ENCODE measurements at places on chromosomes 4 and X. TPM values are rescaled to one million over a fixed set of nuclear protein-coding genes. Genes with fewer than 3 reads are reported as not detected.

The SSX1 gene
- not detected for total RNA-seq

- H3K27ac ChIP-seq, result no peak overlapping the region
- no peak for DNase-seq
- no peak overlapping the region for H3K4me3 ChIP-seq
Observed at GRCh38 chrX:71131510-71131909, 13.1 kb downstream of the MED12 start.

DNA sequence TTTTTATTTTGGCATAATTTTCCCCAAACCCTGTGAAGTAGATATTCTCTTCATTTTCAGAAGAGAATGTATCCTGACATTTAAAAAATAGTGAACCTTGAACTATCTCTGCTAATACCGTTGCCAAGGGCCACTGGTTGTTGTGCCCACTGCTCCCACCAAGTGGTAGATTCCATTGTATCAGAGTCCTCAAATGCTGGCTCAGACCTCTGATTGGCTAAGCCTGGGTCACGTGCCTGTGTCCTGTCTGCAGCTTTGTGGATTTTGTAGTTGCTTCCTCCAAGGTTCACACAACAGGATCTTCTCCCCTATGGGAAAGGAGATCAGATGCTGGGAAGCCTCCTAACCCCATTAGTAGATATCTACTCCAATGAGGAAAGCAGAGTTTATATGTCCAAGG is 104.8 kb upstream of the CASK start:
- H3K27me3 ChIP-seq, result no peaks in the 10 kb centered on the region
- no peaks in the 10 kb centered on the region for H3K36me3 ChIP-seq

DNA sequence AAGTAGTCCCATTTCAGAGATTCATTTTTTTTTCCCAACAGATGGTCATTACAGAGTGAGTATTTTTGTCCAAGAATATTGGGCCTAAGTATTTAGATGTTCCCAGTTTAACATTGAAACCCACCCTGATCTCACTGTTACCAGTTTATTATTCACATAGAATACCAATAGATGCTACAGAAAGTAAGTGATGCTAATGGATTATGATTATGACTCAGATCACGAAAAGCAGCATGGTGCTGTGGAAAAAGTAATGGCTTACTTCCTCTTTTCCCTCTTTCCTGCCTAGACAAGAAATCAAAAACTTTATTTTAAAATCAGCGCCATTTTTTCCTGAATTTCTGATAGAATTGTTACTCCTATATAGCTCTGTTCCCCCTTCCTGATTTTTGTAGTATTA is 51.9 kb downstream of the GSPT2 start:
- no peaks in the 10 kb centered on the region for H3K36me3 ChIP-seq
- H3K4me1 ChIP-seq, result no peaks in the 10 kb centered on the region
- no peak overlapping the region for H3K27ac ChIP-seq
- no peak overlapping the region for H3K4me3 ChIP-seq

DNA sequence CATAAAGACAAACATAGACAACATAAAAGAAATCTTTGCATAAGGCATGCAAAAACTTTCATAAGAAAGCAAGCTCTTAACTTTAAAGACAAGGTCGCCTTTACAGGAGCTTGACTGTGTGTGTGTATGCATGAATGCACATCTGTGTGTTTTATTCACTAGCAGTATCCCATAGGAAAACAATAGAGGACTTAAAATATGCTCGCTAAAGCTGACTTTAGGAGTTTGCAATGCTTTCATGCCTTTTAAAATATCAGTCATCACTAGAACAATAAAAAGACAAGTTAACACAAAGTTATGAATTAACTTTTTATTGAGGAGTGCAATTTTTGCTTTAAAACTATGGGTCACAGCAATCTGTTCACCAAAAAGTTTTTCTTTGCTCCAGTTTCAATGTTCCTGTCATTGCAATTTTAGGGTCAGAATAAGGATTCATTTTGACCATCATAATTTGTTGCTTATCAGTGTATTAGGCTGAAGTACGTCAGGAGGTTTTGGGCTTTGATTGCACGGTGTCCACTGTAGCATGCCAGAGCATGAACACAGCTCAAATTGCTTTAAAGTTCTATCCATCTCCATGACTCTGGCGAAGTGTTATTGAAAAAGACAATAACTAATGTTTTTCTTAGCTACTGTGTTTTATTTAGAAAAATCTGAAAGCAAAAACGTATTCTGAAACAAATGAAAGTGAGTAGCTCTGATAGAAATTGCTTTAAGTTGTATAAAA is 36.9 kb downstream of the ANXA10 start:
- no peaks in the 10 kb centered on the region for H3K4me1 ChIP-seq
- no peak overlapping the region for H3K4me3 ChIP-seq
- H3K27ac ChIP-seq, result no peak overlapping the region
- no peaks in the 10 kb centered on the region for H3K36me3 ChIP-seq

- H3K27me3 ChIP-seq, result no peaks in the 10 kb centered on the region
- H3K4me1 ChIP-seq, result no peaks in the 10 kb centered on the region
Observed at GRCh38 chrX:49106930-49107329, 16.6 kb downstream of the GPKOW start.

DNA sequence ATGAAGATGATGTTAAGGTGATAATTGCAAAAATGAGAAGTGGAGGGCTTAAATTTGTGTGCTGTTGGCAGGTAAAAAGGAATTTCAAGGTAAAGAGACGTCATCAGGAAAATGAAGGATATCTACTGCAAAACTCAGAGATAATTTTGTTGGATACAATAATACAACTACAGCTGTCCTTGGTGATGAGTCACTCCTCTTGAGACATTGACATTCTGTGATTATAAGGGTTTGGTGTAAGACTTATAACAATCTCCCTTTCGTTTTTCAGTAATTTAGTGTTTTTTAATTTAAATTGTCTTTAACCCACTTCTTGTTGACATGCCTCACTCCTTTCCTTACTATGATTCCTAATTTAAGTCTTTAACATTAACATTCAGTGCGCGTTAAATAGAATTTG is 1074.1 kb upstream of the SLIT2 start:
- no peak overlapping the region for H3K27ac ChIP-seq
- H3K4me1 ChIP-seq, result no peaks in the 10 kb centered on the region
- no peak overlapping the region for H3K4me3 ChIP-seq
- no peaks in the 10 kb centered on the region for H3K27me3 ChIP-seq
- DNase-seq, result no peak

GRCh38 chr4:40016007-40016406 is 38.3 kb upstream of the PDS5A start:
- H3K27me3 ChIP-seq, result no peaks in the 10 kb centered on the region
- no peak overlapping the region for H3K4me3 ChIP-seq
- H3K27ac ChIP-seq, result no peak overlapping the region
- H3K4me1 ChIP-seq, result no peaks in the 10 kb centered on the region
- no peaks in the 10 kb centered on the region for H3K36me3 ChIP-seq

GRCh38 chr4:117835566-117835965 is 198.7 kb upstream of the NDST3 start:
- no peak overlapping the region for H3K4me3 ChIP-seq
- H3K27ac ChIP-seq, result no peak overlapping the region
- H3K36me3 ChIP-seq, result no peaks in the 10 kb centered on the region
- no peaks in the 10 kb centered on the region for H3K27me3 ChIP-seq
- no peak for DNase-seq
- H3K4me1 ChIP-seq, result no peaks in the 10 kb centered on the region

GRCh38 chr4:26763648-26764047 is 97.0 kb upstream of the STIM2 start:
- peaks cover 2% of the 10 kb centered on the region for H3K4me1 ChIP-seq
- peaks cover 10% of the 10 kb centered on the region for H3K36me3 ChIP-seq
- H3K27me3 ChIP-seq, result no peaks in the 10 kb centered on the region
- no peak overlapping the region for H3K27ac ChIP-seq
- no peak for DNase-seq

GRCh38 chrX:149470955-149471354 is 34.2 kb downstream of the IDS start:
- no peak overlapping the region for H3K4me3 ChIP-seq
- no peak overlapping the region for H3K27ac ChIP-seq
- peak; percentile 67 for DNase-seq

The GPRIN3 gene
- 8.6 TPM for total RNA-seq
